ENCODE measurements at places on chromosomes 1 and 21.

DNA sequence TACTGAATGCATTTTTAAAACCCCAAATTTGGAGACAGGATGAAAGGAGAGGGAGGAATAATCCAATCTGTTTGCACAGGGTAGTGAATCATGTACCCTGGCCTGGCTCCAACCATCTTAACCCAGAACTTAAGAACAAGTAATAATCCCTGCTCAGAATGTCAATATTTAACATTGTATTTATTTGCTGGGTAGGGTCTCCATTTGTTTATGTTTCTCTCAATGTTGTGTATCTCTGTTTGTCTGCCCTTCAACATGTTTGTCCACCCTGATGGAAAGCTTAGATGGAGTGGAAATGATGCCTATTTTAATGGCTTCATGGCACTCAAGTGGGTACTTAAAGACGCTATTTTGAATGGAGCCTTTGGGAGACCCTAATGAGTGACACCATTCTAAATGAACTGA, 54.4 kb upstream of the CDC42BPA start:
- DNase-seq, result no peak

- no peak for DNase-seq
Measured at GRCh38 chr21:41398831-41399230, 27.2 kb upstream of the MX1 start.

GRCh38 chr1:100187912-100188311, 9.9 kb upstream of the LRRC39 start:
- DNase-seq, result no peak

DNA sequence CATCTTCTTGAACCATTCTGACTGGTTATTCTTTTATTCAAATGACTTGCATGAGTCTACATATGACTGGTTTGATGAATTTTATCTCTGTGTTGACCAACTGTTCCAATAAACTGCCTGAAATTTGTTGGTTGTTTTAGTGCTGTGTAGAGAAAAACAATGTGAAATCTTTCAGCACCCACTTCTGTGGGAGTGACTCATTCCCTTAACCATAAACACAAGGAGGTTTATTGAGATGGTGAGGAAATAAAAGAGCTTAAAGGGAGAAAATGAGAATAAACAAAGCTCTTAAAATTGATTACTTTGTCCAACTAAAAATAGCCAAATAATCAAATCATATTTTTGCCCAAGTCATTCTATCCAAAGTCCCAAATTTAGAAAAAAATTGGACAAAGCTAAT, 341.1 kb downstream of the TGFB2 start:
- no peak for DNase-seq

- no peak for DNase-seq
Measured at GRCh38 chr1:165580931-165581871, 37.4 kb downstream of the LRRC52 start.

- DNase-seq, result no peak
Measured at GRCh38 chr1:62621907-62622306, 24.6 kb downstream of the ANGPTL3 start.

GRCh38 chr1:160134791-160135572, 16.4 kb upstream of the ATP1A4 start:
- DNase-seq, result no peak

DNA sequence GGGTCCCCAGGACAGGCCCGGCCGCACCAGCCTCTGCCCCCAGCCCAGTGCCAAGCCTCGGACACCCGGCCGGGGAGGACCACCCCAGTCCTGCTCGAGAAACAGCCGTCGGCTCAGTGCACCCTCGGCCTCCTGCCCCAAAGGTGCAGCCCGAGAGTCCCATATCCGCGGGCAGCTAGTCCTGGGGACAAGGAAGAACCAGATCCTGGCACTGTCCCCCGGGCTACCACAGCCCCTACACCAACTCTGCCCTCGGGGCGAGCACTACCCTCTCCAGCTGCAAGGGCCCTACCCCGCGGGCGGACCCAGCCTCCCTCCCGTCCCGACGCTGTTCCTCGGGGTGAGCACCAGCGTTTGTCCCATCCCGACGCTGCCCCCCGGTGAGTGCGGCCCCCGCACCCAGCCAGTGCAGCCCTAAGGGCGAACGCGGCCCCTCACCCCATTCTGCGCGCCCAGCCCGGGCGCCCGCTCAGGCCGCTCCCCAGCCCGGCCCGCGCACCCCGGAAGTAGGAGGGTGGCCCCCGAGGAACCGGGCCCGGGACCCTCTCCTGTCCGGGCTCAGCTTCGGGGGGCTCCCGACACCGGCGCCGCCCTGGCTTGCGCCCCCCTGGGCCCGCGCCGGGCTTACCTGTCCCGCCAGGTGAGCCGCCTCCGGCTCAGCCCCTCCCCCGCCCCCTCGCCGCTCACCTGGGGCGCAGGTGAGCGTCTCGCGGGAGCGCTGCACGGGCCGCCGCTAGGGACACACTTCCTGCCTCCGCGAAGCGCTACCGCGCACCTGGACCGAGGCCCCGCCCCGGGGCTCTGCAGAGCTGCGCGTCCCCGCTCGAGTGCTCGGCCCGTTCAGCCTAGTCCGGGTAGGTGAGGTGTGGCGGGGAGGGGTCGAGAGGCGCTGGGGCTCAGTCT, at the start of gene KDF1:
Gene KDF1, minus strand, starts transcription at position 747 of the 903 bp plus-strand sequence. CDS start 8,088 bp downstream, outside the sequence.
- no peak for DNase-seq

- DNase-seq, result no peak
Measured at GRCh38 chr1:227270554-227270953, 47.7 kb downstream of the CDC42BPA start.

DNA sequence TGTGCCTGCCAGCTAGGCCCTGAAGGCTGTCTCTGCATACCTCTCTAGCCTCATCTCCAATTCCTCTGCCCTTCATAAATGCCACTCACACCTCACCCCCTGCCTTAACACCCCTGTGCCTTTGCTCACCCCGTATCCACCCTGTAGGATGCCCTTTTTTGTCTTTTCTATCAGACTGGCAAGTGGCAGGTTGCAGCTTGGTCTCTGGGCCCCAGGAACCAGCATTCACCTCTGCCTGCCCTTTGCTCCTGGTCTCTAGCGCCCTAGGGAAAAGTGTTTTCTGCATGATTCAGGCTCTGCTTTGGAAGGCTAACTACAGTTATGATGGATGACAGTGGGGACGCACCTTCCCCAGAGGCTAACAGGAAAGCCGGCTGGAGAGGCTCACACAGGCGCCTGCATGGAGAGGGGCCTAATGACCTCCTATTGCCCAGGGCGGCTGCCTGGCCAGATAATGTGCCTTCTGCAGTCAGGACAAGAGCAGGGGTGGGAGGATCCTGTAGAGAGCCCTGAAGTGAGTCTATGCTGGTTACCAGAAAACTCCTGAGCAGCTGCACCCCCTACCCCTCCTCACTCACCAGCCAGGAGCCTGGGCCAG, 11.2 kb downstream of the KANK4 start:
- DNase-seq, result no peak

DNA sequence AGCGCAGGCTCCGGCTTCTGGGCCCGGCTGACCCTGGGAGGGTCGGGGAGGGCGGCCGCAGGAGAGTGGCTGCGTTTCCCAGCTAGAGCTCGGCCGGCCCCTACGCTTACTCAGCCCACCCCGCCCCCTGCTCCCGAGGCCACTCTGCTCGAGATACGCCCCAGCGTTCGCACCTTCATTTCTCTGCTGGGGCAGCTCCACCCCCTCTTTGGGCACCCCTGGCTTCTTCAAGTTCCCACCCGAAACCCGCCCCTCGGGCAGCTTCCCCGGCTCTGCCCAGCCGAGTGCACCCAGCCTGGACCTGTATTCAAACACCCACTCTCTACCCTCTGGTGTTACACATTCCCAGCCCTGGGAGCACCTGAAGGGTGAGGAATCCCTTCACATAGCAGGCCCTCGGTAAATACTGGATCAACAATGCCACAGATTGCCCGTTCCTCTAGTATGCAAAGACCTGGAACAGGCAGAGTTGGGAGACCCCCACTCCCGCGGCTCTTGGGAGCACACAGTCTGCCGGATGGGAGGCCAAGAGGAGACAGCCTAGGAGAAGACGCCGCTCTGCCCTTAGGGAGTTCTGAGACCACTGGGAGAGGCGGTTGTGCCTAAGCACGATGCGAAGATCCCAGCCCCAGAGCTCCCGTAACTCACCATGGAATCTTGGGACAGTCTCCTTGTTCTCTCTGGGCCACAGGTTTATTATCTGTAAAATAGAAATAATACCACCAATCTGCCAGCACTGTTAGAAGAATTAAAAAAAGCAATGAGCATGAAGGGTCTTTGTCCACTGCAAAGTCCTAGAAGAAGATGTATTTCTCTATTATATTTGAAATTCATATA, 566 bp upstream of the PAQR7 start:
- DNase-seq, result no peak

DNA sequence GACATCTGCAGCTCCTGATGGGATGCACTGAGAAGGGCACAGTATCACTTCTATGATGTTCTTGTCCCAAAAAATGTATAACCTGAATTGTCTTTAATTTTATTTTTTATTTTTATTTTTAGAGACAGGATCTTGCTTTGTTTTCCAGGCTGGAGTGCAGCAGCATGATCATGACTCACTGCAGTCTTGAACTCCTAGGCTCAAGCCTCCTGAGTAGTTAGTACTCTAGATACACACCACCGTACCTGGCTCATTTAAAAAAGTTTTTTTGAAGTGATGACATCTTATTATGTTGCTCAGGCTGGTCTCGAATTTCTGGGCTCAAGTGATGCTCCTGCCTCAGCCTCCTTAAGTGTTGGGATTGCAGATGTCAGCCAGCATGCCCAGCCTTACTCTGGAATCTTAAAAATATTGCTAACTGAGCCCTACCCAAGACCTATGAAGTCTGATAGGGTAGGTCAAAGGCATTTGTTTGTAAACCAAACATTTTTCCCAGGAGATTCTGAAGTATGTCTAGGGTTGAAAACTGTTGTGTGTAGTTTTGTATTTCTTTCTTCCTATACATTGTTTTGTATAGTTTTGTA, 68.9 kb downstream of the ATF6 start:
- DNase-seq, result no peak

- DNase-seq, result no peak
Measured at GRCh38 chr1:156571261-156571852, 1.0 kb downstream of the IQGAP3 start.

DNA sequence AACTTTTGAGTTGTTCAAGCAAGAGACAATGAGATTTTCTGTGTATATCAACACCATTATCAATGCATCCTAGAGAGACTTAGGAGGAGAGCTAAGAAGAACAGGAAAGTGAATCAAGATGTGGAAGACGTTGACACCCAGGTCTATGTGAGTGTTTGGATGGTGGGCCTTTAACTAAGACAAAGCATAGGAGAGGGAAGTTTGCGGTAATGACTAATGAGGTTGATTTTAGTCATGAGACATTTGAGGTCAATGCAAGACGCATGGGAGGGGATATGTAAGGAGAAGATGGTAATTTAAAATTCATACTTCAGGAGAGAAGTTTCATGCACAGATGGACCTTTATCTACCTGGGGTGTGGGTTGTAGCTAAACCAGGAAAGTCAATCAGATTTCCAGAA, 269.6 kb downstream of the VAV3 start:
- DNase-seq, result no peak

GRCh38 chr1:43438006-43438405, 15.7 kb downstream of the HYI start:
- DNase-seq, result no peak

GRCh38 chr1:221704306-221704705, 37.6 kb downstream of the DUSP10 start:
- DNase-seq, result no peak

- DNase-seq, result no peak
Measured at GRCh38 chr1:232904566-232904965, 45.8 kb upstream of the NTPCR start.

DNA sequence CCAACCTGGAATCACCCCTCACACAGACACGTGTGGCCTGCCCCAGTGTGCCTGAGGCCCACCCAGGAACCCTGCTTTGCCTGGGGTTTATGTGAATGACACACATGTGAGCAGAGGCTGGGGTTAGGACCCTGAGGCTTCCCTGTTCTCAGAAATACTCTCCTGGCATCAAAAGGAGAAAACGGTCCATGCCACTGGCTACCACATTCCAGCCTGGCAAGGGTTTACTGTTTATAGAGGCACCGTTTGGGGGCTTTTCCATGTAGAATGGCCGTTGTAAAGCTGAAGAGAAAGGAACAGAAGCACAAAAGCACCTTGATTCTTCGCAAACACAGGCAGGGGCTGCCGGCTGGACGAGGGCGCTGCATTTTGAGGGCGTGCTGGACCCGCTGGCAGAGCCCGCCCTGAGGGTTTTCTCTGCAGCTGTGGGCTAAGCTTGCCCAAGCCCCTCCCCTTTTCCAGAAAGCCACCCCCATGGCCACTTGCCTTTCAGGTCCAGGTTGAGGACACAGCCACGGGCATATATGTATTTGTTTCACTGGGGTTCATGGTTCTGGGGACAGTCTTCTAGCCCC, 13.0 kb downstream of the TFF3 start:
- DNase-seq, result no peak

DNA sequence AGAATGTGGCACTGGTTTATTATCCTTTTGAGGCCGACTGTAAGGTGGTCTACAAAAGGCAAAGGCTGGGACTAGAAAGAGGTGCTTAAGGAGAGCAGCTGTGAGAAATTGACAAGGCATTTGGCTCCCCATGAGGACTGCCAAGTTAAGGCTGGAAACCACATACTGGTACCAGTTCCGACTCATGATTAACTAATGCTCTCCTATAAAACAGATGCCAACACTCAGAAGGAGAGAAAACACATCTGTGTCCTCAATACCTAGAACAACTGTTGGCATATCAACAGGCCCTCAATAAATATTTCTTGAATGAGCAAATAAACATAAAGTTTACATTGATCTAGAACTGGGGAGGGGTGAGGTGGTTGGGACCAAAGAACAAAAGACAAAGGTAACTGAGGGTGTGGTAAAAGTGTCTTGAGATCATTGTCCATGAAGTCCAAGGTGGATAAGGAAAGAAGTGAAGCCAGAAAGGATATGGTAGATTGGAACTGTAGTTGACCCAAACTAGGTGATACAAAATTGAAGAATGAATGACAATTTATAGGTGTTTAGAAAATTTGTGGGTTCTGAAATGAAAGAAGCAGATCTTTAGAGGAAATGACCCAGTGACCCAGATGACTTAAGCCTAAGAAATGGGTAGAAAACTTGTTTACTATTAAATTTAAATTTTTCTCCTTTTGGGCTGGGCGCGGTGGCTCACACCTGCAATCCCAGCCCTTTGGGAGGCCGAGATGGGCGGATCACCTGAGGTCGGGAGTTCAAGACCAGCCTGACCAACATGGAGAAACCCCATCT, 16.9 kb upstream of the MCL1 start:
- no peak for DNase-seq
